Esophagus mucosa (tissue), 1 donor: ENCODE measurements at places on chromosomes 5 and 9. TPM values are rescaled to one million over a fixed set of nuclear protein-coding genes. Genes with fewer than 3 reads are reported as not detected.

Gene OGN
- total RNA-seq = 0.68 TPM

Gene CDKN2A
- total RNA-seq = 7.7 TPM

Gene SDHA
- total RNA-seq = 53.6 TPM

Gene UNC5A
- total RNA-seq = not detected

Gene ZSWIM6
- total RNA-seq = 6.3 TPM

Gene ANKRD34B
- not detected for total RNA-seq

Gene POLR3G
- total RNA-seq = 7.7 TPM

Gene TMEM215
- total RNA-seq = not detected

Gene ANKRD31
- total RNA-seq = 0.32 TPM

Gene NINJ1
- 16.9 TPM for total RNA-seq

Gene RALGPS1
- total RNA-seq = 6.8 TPM

Gene CCL21
- total RNA-seq = 18.5 TPM

Gene RGS7BP
- 0.12 TPM for total RNA-seq

Gene LSM11
- 2.0 TPM for total RNA-seq

Gene CEL
- total RNA-seq = 2.4 TPM

Gene C5orf58
- total RNA-seq = not detected

Gene GDA
- total RNA-seq = 0.52 TPM

Gene ZCCHC9
- total RNA-seq = 17.1 TPM

Gene ZFP2
- total RNA-seq = 0.08 TPM

Gene PRR16
- 0.44 TPM for total RNA-seq

Gene PTPN3
- 11.0 TPM for total RNA-seq

Gene MLANA
- total RNA-seq = not detected

Gene LCP2
- 3.0 TPM for total RNA-seq

Gene SLC45A2
- not detected for total RNA-seq

Gene MARCOL
- not detected for total RNA-seq

Gene CENPK
- 9.3 TPM for total RNA-seq

Gene TNC
- total RNA-seq = 56.6 TPM

Gene TLE4
- total RNA-seq = 30.4 TPM

Gene AJM1
- 1.1 TPM for total RNA-seq

Gene STK32A
- 0.04 TPM for total RNA-seq

Gene SMU1
- total RNA-seq = 11.4 TPM

Gene ZNF608
- 6.7 TPM for total RNA-seq

Gene OTP
- not detected for total RNA-seq

Gene LRRC26
- 1.6 TPM for total RNA-seq
